ENCODE measurements at places on chromosomes 11 and 22. TPM values are rescaled to one million over a fixed set of nuclear protein-coding genes. Genes with fewer than 3 reads are reported as not detected.

Gene GCAT
- 24.6 TPM for polyA plus RNA-seq

Gene TENM4
- polyA plus RNA-seq = under 0.01 TPM

- peak; percentile 70 for DNase-seq
Measured at GRCh38 chr22:49967706-49968208, 7.2 kb downstream of the PIM3 start.

DNA sequence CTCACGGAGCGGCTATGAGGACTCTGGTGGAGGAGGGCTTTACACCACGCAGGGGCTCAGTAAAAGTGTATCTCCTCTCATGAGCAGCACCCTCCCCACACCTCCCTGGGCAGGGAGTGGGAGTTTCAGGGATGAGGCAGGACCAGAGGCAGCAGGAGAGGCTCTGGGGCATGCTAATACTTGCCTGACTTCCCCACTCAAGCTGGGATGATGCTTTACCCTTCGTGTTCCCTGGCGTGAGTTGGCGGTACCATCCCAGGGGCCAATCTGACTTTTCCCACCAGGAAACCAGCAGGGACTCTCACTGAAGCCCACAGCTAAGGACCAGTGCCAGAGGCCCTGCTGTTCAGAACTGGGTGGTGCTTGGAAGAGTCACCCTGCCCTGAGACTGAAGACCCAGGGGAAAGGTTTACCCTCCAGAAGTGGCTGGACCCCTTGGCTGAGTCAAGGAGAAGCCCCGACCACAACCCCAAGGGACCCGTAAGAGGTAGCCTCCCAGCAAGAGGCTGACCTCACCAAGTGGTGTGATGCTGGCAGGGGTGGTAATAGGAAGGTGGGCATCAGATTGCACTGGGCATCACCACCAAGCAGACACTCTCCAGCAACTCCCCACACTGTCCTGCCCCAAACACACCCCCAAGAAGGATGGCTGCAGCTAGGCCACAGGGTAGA, 65.6 kb downstream of the THAP12 start:
- no peak for DNase-seq

Gene CCDC15
- 2.2 TPM for polyA plus RNA-seq

Gene SHISA8
- polyA plus RNA-seq = not detected

- DNase-seq = no peak
Measured at GRCh38 chr11:75468534-75469340, 35.7 kb upstream of the KLHL35 start.

Gene INS
- not detected for polyA plus RNA-seq

DNA sequence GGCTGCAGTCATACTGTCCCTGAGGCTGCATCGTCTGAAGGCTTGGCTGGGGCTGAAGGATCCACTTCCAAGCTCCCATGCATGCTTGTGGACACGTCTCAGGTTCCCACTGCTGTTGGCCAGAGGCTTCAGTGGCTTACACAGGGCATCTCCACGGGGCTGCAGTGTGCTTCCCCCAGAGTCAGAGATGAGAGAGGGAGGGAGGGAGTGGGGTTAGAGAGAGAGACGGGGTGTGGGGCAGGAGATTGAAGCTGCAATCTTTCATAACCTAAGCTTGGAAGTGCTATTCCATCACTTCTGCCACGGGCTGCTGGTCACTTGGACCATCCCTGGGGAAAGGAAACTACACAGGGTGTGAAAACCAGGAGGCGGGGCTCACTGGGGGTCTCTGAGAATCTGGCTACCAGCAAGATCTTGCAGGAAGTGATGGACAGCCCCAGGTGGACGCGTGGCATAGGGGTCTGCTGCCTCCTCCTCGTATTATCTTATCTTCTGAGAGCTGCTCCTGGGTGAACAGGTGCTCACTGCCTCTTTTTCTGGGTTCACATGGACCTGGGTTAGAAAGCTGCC, 63.0 kb upstream of the MYEOV start:
- DNase-seq = no peak

Gene LIF
- polyA plus RNA-seq = 12.1 TPM

Gene SCGB1D1
- polyA plus RNA-seq = not detected

DNA sequence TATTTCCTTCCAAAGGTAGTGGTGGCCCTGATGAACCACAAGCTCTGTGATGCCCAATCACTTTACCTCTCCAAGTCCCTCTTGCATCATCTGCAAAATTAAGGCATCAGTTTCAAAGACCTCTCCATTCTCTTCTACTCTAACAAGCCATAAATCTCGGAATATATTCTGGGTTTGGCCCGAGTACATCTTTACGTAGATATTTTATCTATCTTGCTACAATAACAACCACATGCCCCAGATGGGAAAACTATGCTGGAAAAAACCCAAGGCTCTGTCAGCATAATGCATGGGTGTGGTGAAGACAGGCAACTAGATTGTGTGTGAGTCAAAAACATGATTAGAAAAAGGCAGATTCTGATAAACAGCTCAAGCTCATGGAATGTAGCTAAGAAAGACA, 228.2 kb upstream of the BLID start:
- DNase-seq = no peak

- DNase-seq = no peak
Measured at GRCh38 chr11:91459840-91460239, 764.8 kb upstream of the FAT3 start.

- no peak for DNase-seq
Measured at GRCh38 chr11:102223859-102224258, 93.4 kb upstream of the BIRC3 start.

Gene GDPD4
- polyA plus RNA-seq = not detected

DNA sequence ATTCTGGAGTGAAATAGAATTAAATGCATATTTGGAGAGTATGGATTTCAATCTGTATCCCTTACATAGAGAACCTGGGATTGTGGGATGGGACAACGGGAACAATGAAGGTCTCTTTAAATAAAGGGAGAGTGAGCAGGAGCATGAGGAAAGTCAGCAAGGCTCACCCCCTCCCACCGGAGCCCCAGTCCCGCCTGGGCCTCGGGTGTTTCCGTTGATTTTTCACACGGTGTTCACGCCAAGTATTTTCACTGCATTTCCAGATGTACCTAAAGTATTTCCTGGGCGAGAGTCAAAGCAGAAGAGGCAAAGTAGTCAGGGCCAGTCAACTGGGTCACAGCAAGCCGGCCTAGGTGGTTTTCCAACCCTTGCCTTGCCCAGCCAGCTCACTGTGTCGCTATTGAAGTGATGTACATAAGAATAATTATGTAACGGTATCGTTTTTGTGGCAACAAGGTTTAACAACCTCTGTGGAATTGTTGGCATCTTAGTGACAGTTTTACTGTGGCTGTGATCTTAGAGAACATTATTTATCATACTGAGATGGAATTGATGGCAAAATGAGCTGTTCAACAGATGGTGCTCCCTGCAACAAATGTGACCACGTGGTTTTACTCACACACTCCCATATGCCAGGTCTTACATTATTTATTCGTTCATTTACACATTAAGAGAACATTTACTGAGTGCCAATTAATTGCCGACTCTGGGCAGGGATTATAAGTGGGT, 177.3 kb downstream of the ADAMTS15 start:
- DNase-seq = no peak
